Tibial artery (tissue), 4 donors: ENCODE measurements at places on chromosomes 1 and 21.

- DNase-seq, result no peak
Measured at GRCh38 chr1:168405906-168406549, 125.4 kb downstream of the TBX19 start.

GRCh38 chr1:156795374-156795733 is 21.3 kb downstream of the SH2D2A start:
- no peak for DNase-seq

- DNase-seq, result peak; percentile 90
Measured at GRCh38 chr1:234583755-234584419, 26.1 kb downstream of the IRF2BP2 start.

DNA sequence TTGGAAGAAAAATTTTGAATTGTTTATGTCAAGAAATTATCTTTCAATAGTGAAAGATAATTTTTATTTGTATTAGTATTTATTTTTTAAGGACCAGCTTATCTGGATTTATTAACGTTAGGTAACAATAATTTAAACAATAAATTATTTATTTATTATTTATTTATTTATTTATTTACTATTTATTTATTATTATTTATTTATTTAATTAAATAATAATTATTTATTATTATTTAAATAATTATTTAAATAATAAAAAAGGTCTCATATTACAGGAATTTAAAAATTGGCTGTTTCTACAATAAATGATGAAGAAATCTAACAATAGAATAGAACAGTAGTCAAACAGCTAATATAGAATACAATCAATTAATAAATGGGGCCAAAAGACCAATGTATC is 618.7 kb upstream of the BRINP3 start:
- no peak for DNase-seq
